ENCODE measurements at places on chromosomes 1 and 21.

GRCh38 chr1:24173638-24174575 is 13.2 kb downstream of the IFNLR1 start:
- no peak for DNase-seq

DNA sequence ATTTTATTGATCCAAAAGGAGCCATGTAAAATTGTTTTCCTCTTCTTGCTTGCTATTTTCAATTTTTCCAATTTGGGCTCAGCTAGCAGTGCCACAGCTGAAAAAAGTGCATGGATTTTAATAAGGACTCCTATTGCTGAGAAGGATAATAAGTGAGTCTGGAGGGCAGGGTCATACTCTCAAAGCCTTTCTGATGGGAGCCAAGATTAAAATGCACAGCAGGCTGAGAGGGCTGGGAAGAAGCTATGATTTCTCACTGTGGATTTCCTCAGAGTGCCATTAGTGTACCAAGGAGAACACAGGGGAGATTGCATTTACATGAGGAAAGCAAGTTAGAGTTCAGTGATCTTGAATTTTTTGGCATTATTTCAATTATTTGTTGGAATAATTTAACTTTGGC is 261.3 kb downstream of the ST6GALNAC3 start:
- DNase-seq = no peak

DNA sequence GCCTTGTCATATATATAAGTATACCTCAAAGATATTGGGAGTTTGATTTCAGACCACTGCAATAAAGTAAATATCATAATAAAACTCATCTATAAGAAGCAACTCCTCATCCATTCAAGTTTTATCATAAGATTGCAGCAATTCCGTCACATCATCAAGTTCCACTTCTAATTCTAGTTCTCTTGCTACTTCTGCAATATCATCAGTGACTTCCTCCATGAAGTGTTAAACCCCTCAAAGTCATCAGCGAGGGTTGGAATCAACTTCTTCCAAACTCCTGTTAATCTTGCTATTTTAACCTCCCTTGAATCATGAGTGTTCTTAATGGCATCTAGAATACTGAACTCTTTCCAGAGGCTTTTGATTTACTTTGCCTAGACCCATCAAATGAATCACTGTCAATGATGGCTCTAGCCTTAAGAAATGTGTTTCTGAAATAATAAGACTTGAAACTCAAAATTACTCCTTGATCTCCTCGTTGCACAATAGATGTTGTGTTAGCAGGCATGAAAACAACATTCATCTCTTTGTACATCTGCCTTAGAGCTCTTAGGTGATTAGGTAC is 88.3 kb downstream of the RPE65 start:
- DNase-seq = no peak

- peak; percentile 70 for DNase-seq
Measured at GRCh38 chr1:3453203-3453761, 1.2 kb upstream of the ARHGEF16 start.

GRCh38 chr1:226549094-226549936 is 751 bp downstream of the STUM start:
- DNase-seq = no peak
